ENCODE measurements at places on chromosomes 7 and 10.

GRCh38 chr10:100894033-100894432 lies 18.7 kb upstream of the SLF2 start:
- DNase-seq: no peak

DNA sequence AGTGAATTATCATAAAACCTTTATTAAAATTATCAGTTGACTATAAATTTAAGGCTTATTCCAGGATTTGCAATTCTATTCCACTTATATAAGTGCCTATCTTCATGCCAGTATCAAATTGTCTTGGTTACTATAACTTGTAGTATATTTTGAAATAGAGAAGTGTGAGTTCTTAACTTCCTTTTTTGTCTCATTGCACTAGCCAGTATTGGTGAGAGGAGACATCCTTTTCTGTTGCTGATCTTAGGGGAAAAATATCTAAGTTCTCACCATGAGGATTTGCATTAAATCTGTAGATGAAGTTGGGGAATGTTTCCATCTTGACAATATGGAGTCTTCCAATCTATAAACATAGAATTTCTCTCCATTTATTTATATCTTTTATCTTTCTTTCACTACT lies 104.2 kb upstream of the MKI67 start:
- no peak for DNase-seq

DNA sequence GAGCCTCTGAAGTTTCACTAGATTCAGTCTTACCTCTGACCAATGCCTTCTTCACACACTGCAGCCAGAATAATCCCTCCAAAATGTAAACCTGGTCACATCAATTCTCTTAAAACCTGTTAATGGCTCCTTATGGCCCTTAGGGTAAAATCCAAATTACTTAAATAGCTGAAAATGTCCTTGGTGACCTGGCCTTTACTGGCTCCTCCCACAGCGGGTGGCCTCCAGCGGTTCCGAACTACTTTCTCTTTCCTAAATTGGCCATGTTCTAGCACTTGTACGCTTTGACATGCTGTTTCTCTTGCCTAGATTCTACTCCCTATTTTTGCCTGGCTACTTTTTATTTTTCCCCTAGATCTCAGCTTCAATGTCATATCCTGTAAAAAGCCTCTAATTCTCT lies 36.1 kb downstream of the AGK start:
- no peak for DNase-seq

DNA sequence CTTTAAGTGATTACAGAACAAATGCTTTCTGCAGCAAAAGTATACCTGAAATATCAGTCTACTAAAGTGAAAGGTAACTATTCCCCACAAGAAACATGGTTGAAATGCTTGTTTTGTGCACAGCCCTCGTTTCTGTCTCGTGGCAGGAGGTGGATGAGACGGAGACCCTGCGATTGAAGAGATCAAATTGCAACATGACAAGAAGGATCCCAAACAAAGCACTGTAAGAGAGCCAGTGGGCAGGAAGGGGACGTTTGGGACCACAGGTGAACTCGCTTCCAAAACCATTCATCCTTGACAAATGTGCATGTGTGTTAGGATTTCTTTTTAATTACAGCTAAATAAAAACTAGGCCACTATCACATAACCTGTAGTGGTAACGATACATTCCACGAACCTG lies 192.6 kb downstream of the CCSER2 start:
- DNase-seq: no peak

DNA sequence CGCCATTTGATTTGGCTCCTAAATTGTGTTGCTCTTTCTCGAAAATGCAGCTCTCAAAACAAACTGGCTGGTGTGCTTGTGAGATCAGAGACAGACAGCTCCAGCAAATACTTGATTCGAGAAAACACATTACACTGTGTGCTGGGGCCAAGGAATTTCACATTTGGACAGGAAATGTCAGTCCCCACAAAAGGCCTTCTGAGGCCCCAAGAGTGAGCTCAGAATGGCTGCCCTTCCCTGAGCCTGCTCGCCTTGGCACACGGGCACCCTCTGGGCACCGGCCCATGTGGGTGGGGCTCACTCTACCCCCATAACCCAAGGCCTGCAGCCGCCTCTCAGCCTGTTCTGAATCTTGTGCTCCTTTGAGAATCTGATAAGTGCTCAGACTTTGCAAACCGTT lies 13.9 kb upstream of the HSPA12A start:
- DNase-seq: no peak

DNA sequence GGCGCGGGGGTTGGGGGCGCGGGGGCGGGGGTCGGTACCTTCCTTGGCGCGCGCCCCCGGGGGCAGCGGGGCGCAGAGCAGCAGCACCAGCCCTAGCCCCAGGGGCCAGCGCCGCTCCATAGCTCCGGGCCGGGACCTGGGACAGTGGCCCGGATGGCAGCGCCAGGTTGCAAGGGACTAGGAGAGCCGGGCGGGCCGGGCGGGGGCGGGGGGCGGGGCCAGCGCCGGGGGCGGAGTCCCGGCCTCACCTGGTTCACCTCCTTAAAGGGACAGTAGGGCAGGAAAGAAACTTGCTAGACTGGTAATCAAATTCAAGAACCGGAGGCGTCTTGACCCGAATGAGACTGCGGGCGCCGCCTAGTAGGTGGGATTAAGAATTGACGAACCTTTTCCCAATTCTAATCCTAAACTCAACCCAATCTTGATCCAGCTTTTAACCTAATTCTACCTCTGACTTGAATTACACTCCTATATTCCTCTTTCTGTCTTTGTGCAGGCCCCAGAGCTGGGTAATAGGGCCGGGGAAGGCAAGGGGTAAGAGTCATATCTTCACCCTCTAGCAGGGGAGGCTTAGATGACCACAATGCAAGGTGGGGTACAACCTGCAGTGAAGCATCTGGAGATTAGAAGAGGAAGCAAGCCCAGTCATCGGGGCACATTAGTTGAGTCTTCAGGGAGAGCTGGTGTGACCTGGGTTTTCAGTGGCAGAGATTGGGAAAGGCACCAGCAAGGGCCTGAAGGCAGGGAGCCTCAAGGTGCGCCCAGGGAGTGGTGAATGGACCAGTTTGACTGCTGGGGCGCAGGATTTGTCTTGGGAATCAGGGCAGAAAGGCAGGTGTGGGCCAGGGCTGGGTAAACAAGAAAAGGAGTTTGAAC lies at the start of gene EPHA1:
Gene EPHA1, minus strand, starts transcription at position 171 of the 876 bp plus-strand sequence. Its CDS starts 51 bp downstream, at position 120.
- DNase-seq: peak; percentile 21

GRCh38 chr10:28276384-28276783 lies 26.5 kb downstream of the MPP7 start:
- no peak for DNase-seq

GRCh38 chr10:14601326-14601725 lies 173.4 kb downstream of the FAM107B start:
- no peak for DNase-seq

GRCh38 chr7:33286501-33286900 lies 157.1 kb downstream of the BBS9 start:
- DNase-seq: no peak

- no peak for DNase-seq
Observed at GRCh38 chr10:66654861-66655260, 271.0 kb upstream of the LRRTM3 start.

- no peak for DNase-seq
Observed at GRCh38 chr10:26799342-26799741, 61.4 kb downstream of the ABI1 start.

DNA sequence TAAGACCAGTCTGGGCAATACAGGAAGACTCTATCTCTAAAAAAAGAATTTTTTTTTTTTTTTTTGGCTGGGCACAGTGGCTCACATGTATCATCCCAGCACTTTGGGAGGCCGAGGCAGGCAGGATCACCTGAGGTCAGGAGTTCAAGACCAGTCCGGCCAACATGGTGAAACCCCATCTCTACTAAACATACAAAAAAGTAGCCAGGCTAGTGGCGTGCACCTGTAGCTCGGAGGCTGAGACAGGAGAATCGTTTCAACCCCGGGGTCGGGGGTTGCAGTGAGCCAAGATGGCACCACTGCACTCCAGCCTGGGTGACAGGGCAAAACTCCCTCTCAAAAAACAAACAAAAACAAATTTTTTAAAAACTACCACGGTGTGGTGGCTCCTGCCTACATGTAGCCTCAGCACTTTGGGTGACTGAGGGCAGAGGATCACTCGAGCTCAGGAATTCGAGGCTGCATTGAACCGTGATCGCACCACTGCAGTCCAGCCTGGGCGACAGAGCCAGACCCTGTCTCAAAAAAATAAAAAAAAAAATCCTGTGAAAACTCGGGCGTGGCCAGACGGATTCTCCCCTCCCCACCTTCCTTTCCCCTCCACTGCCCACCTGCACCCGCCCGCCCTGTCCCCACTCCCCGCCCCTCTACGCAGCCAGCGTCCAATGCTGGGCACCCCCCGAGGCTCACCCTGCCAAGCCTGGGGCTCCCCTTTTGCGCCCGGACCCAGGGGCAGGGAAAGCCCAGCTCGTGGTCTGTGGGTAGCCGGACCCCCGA lies 745 bp upstream of the ORAI2 start:
- no peak for DNase-seq

- no peak for DNase-seq
Observed at GRCh38 chr10:30055226-30055662, 4.1 kb downstream of the JCAD start.

DNA sequence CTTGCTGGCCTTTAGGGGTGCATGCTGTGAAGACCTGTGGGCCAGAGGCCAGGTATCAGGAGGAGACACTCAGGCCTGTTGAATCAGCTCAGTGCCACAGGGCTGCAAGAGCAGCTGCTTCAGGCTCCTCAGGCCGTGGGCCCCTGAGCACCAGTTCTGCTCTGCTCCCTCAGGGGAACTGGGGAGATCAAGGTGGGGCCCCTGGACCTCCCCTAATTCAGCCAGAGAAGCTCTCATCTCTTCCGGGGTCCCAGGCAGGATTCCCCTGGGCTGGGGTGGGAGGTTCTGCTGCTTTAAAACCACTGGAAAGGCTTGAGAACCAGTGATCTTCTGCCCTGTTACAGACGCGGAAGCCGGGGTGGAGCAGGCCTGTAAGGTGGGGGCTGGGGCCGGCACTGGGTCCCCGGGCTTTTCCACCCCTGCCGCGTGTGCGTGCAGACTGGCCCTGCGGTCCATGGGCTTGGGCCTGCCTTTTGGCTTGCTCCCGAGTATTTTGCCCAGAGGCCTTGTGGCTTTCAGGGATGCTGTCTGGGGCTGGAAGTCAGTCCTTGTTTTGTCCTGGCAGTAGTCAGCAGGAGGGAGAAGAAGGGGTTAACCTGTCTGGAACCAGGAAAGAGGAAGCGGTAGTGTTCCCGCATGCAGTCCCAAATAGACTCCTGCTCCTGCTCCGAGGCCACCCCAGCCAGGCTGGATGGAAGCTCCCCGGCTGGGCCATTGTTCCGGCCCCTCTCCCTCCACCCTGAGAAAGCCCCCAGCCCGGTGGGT lies 74.3 kb downstream of the LHPP start:
- no peak for DNase-seq

GRCh38 chr10:126210051-126210651 lies 178.1 kb downstream of the ADAM12 start:
- no peak for DNase-seq

DNA sequence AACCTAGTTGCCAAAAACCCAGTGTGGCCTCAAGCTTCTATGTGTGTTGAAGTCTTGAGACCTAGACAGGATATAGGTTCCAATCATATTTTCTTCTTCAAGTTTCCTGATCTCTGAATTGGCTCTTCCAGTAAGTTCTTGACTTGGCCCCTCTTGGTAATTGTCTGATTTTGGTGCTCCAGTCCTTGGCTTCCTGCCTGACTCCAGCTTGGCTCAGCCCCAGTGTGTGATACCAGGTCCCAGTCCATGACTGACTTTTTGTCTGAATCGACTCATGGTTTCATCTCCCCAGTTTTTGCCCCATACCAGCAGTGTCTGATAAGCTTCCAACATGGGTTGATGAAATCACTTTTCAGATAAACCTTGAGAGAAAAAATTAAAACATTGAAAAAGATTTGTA lies 72.3 kb downstream of the FAS start:
- DNase-seq: no peak

DNA sequence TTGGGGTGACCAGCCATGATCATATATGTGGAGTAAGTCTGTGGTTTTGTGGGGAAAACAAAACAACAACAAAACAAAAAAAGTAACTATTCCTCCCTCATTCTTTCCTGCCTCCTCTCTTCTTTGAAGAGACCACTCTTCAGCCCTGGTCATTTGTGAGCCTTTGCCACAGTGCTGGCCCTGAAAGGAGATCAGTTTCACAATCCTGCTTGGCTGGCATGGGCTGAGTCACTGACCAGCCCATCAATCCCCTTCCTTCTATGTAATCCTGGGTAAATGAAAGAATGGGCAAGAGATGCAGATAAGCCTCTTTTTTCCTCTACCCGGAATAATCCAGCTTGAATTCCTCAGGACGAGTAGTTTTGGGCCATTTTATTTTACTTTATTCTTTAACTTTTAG lies 13.6 kb downstream of the CSTF2T start:
- DNase-seq: no peak

- DNase-seq: no peak
Observed at GRCh38 chr10:109327266-109327665, 596.0 kb downstream of the XPNPEP1 start.

All from activated CD4-positive, alpha-beta T cell treated with anti-CD3 and anti-CD28 coated beads, Interleukin-2, amount 50 U/mL, for 24 hours (primary cell).